ENCODE measurements at places on chromosomes 16 and 17. TPM values are rescaled to one million over a fixed set of nuclear protein-coding genes. Genes with fewer than 3 reads are reported as not detected.

Gene SMPD3
- 1.1 TPM for total RNA-seq

Gene WFIKKN1
- 1.0 TPM for total RNA-seq

Gene NOTUM
- total RNA-seq: 0.60 TPM

Gene ICAM2
- 36.0 TPM for total RNA-seq

Gene SMIM36
- total RNA-seq: not detected

DNA sequence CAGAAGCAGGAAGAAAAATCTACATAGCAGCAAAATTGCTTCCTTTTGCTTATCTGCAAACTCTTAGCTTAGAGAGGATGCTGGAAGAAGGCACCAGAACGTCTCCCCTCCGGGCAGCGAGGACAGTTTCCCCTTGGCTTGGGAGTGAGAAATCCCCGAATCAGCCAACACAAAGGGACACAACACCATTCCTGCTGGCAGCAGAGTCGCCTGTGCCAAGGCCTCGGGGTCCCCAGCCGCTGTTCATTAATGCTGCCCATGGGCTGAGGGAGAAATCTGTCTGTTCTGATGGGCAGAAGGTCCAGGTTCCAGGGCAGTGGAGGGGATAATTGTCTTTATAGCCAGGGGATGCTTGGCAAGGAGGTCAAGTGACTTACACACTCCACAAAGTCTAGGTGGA, 38.0 kb downstream of the CACNG3 start:
- no peaks in the 10 kb centered on the region for H3K4me1 ChIP-seq
- no peak for DNase-seq
- no peak overlapping the region for H3K4me3 ChIP-seq
- no peak overlapping the region for H3K27ac ChIP-seq

DNA sequence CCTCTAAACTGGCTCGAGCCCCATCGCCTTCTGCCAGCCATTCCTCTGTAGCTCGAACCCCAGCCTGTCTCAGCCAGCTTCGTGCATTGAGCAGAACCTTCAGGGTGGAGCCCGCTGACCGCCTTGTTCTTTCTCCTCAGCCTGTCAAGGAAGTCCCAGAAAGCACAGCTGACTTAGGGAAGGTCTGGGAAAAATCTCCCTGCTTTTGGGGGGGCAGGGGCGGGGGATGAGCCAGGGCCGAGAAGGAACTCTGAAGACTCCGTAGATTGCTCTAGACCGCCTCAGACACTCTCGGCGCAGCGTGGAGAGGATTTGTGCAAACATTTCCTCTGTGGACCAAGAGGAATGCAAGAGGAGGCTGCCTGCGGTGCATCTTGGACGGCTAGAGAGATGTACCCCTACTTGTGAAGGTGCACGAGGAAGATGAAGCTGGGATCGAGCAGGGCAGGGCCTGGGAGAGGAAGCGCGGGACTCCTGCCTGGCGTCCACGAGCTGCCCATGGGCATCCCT, at the start of gene GLP2R:
Gene GLP2R (plus strand): TSS at position 284 of the 510 bp plus-strand sequence. CDS start 140 bp downstream, at position 424.
- no peak within 1 kb of the TSS for H3K27ac ChIP-seq
- no peak within 1 kb of the TSS for H3K4me3 ChIP-seq
- no peaks in the 10 kb centered on the region for H3K36me3 ChIP-seq

GRCh38 chr16:9545522-9546437, 454.3 kb downstream of the HAPSTR1 start:
- no peaks in the 10 kb centered on the region for H3K36me3 ChIP-seq
- no peak for DNase-seq
- H3K27me3 ChIP-seq: no peaks in the 10 kb centered on the region
- H3K4me3 ChIP-seq: no peak overlapping the region

DNA sequence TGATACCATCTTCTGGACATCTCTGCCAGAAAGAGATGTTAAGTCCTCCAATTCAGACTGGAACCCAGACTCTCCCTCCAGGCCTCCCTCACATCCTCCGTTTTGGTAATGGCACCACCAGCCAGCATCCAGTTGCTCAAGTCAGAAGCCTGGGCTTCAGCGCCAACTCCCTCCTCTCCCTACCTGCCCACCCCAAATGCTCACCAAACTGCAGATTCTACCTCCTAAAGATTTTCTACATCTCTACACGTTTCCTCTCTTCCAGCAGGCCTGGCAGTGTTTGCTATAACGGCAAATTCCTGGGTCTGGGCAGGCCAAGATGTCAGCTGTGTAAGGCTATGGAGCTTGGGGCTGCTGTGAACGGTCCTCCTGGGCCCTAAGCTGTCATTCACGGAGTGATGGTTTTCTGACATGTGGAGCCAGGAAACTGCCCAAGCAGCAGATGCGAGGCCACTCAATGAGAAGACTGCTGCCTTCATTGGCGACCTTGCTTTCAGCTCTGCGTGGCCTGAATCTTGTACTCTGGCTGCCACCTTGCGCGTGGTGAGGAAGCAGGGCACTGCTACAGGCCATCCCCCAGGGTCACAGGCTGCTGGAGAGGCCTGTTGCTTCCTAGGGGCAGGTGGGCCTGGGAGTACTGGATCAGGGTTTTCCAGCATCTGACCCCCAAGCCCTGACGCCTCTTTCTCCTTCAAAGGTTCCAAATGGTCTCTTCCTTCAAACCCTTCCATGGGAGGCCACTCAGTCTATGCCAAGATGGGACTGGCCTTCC, 37.7 kb downstream of the TBX4 start:
- DNase-seq: no peak
- H3K4me1 ChIP-seq: no peaks in the 10 kb centered on the region
- no peaks in the 10 kb centered on the region for H3K27me3 ChIP-seq
- no peak overlapping the region for H3K27ac ChIP-seq
- no peak overlapping the region for H3K4me3 ChIP-seq
- H3K36me3 ChIP-seq: no peaks in the 10 kb centered on the region

- H3K36me3 ChIP-seq: no peaks in the 10 kb centered on the region
- DNase-seq: no peak
- H3K4me3 ChIP-seq: no peak overlapping the region
- H3K4me1 ChIP-seq: no peaks in the 10 kb centered on the region
- H3K27me3 ChIP-seq: peaks cover 1% of the 10 kb centered on the region
Observed at GRCh38 chr16:72236866-72237265, 64.9 kb upstream of the PMFBP1 start.

DNA sequence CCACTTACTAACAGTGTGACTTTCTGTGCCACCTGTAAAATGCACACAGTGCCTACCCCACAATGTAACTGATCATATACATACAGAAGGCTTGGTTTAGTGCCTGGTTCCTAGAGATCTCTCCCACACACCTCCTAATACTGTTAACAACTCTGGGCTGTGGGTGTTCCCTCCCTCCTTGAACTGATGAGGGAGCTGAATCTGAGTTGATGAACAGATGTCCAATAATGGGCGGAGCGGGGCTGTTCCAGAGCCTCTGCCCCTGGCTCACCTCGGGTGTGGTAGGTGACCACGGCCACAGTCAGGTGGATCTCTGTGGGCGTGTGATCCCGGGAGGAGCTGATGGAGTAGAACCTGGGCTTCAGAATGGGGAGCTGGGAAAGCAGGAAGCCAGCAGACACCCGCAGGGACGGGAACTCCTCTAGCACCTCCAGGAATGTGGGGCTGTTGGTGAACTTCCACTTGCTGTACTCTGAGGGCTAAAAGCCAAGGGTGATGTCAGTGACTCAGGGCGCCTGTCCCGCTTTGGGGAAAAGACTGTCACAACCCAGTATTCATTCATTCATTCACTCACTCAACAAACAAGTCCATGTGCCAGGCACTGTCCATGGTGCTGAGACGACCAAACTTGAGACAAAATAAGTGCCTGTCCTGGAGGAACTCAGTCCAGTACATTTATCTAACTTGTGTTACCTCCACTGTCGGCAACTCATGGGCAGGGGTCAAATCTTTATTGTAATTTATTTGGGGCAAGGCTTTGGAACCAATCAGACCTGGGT, 37.6 kb downstream of the NOS2 start:
- H3K27ac ChIP-seq: no peak overlapping the region
- no peaks in the 10 kb centered on the region for H3K27me3 ChIP-seq
- no peak overlapping the region for H3K4me3 ChIP-seq
- no peak for DNase-seq

- DNase-seq: no peak
- no peak overlapping the region for H3K27ac ChIP-seq
- H3K36me3 ChIP-seq: no peaks in the 10 kb centered on the region
- H3K4me3 ChIP-seq: no peak overlapping the region
- H3K4me1 ChIP-seq: no peaks in the 10 kb centered on the region
Observed at GRCh38 chr16:67963662-67964321, 4.6 kb downstream of the SLC12A4 start.

- peaks cover 2% of the 10 kb centered on the region for H3K27me3 ChIP-seq
- no peak overlapping the region for H3K27ac ChIP-seq
- no peaks in the 10 kb centered on the region for H3K4me1 ChIP-seq
- no peak for DNase-seq
Observed at GRCh38 chr17:52790359-52790955, 631.9 kb upstream of the CA10 start.

- no peaks in the 10 kb centered on the region for H3K4me1 ChIP-seq
- peaks cover 18% of the 10 kb centered on the region for H3K36me3 ChIP-seq
- no peak within 1 kb of the TSS for H3K27ac ChIP-seq
Observed at GRCh38 chr16:70251629-70252354, at the start of gene EXOSC6. Gene EXOSC6, minus strand, starts transcription at chr16:70251940. Its CDS starts 40 bp downstream, at chr16:70251900.

DNA sequence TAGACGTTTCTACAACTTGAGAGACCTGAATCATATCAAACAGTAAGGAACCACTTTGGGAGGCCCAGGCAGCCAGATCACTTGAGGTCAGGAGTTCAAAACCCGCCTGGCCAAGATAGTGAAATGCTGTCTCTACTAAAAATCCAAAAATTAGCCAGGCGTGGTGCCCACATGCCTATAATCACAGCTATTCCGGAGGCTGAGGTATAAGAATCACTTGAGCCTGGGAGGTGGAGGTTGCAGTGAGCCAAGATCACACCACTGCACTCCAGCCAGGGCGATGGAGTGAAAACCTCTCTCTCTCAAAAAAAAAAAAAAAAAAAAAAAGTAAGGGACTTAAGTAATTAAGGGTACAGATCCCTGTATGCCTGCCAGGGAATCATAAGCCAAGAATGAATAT, 103.4 kb upstream of the NUDT7 start:
- no peaks in the 10 kb centered on the region for H3K27me3 ChIP-seq
- no peaks in the 10 kb centered on the region for H3K36me3 ChIP-seq
- H3K4me3 ChIP-seq: no peak overlapping the region
- H3K27ac ChIP-seq: no peak overlapping the region

DNA sequence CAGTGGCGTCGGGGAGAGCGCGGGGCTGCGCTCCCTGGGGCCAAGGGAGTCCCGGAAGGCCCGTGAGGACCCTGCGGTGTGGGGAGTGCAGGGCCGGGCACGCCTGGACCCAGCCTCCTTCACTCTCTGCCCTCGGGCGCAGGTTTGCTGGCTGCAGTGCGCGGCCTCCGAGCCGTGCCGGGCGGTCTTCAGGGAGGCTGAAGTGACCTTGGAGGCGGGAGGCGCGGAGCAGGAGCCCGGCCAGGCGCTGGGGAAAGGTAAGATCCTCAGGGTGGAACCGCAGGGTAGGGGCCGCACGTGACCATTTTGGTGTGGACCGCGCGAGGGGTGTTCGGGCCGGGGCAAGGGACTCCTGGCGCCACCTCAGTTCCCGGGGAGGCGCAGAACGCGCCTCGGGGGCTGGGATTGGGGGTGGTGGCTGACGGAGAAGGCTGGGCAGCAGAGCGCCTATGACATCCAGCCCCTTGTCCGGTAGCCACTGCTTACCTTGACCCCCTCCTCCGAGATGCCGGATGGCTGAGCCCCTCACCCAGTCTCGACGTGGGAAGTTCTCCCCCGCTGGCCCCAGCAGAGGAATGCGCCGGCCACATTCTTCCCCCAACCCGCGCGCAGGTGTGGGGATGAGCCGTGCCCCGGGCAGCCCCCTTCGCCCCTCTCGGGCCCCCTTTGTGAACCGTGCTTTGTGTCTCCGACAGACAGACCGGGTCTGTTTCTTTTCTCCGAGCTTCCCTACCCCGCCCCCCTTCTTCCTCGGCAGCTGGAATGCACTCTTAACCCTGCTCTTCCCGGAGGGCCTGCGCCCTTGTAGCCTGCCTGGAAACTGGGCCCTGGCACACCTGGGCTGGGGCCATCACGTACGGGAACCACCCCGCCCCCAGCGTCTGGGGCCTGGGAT, 631 bp downstream of the CDH3 start:
- no peak for DNase-seq
- no peak overlapping the region for H3K4me3 ChIP-seq
- no peaks in the 10 kb centered on the region for H3K27me3 ChIP-seq
- H3K27ac ChIP-seq: no peak overlapping the region

GRCh38 chr17:81295031-81295675, at the start of gene SLC38A10:
Gene SLC38A10, minus strand, starts transcription at chr17:81295307. Its CDS starts 386 bp downstream, at chr17:81294921.
- no peaks in the 10 kb centered on the region for H3K36me3 ChIP-seq
- DNase-seq: peak; percentile 95
- no peaks in the 10 kb centered on the region for H3K4me1 ChIP-seq
- H3K27me3 ChIP-seq: no peaks in the 10 kb centered on the region
- peak within 1 kb of the TSS; percentile 59 for H3K27ac ChIP-seq
- peak within 1 kb of the TSS; percentile 38 for H3K4me3 ChIP-seq

DNA sequence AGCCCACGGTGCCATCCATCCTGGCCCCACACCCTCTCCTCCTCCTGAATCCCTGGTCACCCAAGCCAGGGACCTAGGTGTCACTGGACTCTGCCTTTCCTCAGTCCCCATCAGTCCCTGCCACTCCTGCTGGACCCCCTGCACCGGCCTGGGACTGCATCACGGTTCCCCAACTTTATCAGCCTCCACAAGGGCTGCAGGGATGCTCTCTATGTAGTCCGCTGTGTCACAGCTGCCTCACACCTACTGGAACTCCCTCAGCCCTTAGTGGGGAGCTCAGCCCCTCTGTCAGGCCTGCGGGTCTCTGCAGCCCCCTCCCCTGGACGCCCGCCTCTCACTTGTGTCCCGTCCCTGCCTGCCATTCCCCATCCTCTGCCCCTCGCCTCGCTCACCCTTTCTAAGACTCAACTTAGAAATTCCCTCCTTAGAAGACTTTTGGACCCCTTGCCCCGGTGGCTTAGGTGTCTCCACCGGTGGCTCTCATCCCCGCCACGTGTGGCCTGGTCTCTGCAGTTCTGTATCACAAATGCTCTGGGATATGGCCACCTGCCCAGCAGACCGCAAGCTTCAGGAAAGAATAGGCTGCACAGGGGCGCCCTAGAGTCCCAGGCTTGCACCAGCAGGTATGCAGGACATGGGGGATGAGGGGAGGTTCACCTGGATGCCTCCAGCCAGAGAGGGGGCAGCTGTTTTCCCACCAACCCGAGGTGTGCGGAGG, 62.9 kb downstream of the PRMT7 start:
- no peaks in the 10 kb centered on the region for H3K27me3 ChIP-seq
- H3K4me1 ChIP-seq: no peaks in the 10 kb centered on the region
- H3K4me3 ChIP-seq: no peak overlapping the region
- H3K36me3 ChIP-seq: no peaks in the 10 kb centered on the region

DNA sequence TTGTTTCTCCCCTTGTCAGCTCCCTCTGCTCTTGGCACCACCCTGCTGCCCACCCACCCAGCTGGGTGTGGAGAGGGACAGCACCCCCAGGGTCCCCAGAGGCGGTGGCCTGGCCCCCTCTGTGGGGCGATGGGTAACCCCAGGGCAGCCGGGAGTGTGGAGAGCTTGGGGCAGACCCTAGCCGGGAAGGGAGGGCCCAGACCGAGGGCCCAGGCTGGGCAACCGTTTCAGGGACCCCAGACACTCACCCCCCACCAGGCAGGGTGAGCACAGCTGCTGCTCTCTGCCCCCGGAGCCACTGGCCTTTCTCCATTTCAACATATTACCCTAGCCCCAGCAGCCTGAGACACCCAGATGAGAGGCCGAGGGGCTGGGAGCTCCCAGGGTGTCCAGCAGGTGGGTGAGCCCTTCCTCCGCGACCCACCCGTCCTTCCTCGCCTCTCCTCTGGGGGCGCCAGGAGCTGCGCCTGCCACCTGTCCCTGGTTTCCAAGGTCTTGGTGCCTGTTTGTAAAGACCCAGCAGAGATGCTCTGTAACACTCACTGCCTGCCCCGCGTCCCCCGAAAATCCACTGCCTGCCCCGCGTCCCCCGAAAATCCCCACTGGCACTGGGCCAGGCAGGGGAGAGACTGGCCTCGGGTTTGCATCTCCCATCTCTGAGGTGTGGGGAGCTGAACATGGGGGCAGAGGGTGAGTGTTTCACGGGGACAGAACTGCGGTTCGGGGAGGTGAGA, 45.4 kb downstream of the BAHCC1 start:
- no peaks in the 10 kb centered on the region for H3K27me3 ChIP-seq
- no peaks in the 10 kb centered on the region for H3K4me1 ChIP-seq
- no peaks in the 10 kb centered on the region for H3K36me3 ChIP-seq
